Activated CD8-positive, alpha-beta memory T cell treated with anti-CD3 and anti-CD28 coated beads for 1 hour (primary cell): ENCODE measurements at places on chromosomes 16 and 17.

- DNase-seq, result no peak
These were observed 269.8 kb downstream of the C16orf95 start for GRCh38 chr16:87047221-87048037.

- no peak for DNase-seq
These were observed 96.0 kb downstream of the XYLT1 start for GRCh38 chr16:17374668-17375255.

DNA sequence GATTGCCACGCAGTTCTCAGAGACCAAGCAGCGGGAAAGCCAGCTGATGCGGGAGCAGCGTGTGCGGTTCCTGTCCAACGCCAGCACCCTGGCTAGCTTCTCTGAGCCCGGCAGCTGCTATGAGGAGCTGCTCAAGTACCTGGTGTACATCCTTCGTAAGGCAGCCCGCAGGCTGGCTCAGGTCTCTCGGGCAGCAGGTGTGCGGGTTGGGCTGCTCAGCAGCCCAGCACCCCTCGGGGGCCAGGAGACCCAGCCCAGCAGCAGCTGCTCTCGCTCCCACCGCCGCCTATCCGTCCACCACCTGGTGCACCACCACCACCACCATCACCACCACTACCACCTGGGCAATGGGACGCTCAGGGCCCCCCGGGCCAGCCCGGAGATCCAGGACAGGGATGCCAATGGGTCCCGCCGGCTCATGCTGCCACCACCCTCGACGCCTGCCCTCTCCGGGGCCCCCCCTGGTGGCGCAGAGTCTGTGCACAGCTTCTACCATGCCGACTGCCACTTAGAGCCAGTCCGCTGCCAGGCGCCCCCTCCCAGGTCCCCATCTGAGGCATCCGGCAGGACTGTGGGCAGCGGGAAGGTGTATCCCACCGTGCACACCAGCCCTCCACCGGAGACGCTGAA lies 15.2 kb downstream of the CACNA1G start:
- DNase-seq, result no peak

DNA sequence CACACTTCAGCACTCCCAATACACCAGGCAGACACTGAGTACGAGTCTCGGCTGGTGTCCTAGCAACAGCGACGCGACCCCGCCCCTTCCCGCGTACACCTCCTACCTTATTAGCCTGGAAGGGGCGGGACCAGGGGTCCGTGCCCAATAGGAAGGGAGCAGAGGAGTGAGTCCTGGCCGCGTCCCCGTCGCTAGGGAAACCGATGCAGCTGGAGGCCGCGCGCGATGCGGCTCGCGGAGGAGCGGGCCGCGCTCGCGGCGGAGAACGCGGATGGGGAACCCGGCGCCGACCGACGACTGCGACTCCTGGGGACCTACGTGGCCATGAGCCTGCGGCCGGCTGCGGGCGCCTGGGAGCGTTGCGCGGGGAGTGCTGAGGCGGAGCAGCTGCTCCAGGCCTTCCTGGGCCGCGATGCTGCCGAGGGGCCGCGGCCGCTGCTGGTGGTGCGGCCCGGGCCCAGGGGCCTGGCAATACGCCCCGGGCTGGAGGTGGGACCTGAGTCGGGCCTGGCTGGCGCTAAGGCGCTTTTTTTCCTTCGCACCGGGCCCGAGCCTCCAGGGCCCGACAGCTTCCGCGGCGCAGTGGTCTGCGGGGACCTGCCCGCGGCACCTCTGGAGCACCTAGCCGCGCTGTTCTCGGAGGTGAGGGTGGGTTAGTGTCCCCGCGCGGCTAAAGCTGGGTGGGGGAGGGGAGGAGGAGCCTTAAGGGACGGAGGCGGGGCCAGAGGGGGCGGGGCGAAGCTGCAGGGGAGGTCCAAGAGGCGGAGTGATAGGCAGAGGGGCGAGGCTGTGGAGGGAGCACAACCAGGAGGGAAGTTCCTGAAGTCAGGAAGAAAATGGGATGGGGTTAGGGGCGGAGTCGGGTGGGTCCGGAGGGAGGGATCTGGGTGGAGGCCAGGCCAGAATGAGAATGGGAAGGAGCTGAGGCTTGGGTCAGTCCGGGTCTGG lies at the start of gene DNAH9:
Gene DNAH9, plus strand, starts transcription at position 197 of the 948 bp plus-strand sequence. Its CDS starts 29 bp downstream, at position 226.
- no peak for DNase-seq

- DNase-seq, result no peak
These were observed 38.5 kb downstream of the TMEM235 start for GRCh38 chr17:78269955-78270381.

GRCh38 chr17:82595893-82596292 lies 52.4 kb downstream of the WDR45B start:
- no peak for DNase-seq

- DNase-seq, result no peak
These were observed 61.7 kb downstream of the MYH13 start for GRCh38 chr17:10311131-10311530.

DNA sequence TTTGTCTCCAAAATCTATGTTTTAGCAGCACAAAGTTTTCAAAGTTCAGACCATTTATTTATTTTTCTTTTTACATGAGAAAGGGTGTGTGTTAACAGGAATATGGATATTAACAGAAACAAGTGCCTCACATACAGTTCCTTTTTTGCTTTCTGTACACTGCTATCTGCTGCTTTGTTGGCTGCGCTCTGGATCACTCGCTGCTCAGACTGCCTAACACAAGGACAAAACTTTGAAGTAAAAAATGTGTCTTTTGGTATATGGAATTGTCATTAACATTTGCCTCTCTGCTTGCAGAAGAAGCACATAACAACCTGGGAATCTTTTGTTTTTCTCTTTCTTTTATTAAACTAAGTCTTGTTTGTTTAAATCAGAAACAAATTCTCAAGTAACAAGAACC lies 262.8 kb downstream of the ZFHX3 start:
- DNase-seq, result no peak

- no peak for DNase-seq
These were observed 5.7 kb downstream of the RMI2 start for GRCh38 chr16:11350921-11351335.

DNA sequence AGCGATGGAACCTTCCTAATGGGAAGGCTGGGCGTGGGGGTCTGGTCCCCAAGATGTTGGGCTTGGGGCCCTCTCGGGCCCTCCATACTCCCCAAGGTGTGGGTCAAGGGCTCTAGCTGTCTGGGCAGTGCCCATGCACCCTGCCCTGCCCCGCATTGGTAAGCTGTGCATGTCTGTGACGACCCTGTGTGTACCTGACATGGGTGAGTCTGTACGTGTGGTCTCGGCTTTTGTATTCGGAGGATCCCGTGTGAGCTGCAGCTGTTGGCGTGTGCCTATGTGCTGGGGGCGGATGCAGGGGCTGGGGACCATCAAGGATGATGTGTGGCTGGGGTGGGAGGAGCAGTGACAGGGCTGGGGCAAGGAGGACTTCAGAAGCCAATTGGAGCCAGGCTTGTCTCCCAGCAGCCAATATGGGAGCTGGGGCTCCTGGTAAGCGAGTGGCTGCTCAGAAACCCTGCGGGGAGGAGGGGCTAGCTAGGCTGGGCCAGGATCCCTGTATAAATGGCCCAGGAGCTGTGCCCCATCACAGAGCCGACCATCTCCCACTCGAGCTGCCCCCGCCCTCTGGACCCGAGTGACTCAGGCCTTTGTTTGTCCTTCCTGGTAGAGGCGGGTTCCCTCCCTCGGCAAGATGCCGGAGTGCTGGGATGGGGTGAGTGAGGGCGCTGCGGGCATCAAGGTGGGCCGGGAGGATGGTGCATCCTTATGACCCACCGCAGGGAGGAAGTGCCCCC lies at the start of gene NDRG4:
Gene NDRG4, plus strand, starts transcription at position 529 of the 737 bp plus-strand sequence. Its CDS starts 106 bp downstream, at position 635.
- no peak for DNase-seq

DNA sequence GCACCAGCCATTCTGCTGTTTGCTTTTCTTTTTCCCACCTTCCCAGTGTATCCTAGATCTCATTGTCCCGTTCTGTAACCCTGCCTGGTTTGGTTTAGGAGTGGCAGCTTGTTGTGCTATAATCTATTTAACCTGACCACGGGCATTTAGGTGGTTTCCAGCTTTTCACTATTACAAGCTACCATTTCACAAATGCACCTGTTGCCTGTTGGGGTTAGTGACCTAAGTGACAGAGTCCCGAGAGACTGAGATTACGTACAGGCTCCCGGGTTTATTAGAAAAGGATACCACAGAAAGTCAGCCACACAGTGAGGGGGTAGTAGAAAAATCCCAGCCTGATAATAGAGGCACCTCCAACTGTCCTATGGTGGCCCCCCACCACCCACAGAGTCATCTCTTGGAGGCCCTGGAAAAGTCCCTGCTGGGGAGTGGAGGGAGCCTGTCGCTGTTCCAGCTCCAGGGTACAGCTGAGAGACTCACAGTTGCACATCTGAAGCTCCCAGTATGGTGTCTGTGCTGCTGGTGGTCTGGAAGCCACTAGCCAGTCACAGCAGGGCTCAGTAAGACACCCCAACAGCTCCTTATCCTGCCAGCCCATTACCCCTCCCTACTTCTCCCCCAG lies 21.2 kb downstream of the CLEC16A start:
- no peak for DNase-seq
